ENCODE measurements at places on chromosomes 3 and 15. TPM values are rescaled to one million over a fixed set of nuclear protein-coding genes. Genes with fewer than 3 reads are reported as not detected.

DNA sequence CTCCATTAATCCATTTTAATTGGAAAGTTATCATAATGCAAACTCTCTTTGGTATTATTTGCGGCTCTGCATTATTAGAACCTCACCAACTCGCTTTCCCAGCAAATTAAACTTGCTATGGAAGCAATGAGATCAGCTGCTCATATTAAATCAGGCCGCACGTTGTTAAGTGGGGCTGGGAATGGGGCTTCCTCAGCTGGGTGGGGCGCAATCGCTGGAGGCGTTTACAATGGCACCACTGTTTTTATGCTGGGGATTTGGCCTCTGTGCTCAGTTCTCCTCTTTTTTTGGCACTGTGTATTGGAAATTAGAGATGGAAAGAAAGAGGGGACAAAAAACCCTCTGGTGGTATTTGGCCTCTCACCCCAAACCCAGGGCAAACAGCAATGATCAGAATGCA is 72.2 kb downstream of the RPLP1 start:
- peak overlapping the region; percentile 42 for H3K27ac ChIP-seq
- H3K4me1 ChIP-seq: peaks cover 17% of the 10 kb centered on the region
- no peak overlapping the region for H3K4me3 ChIP-seq
- no peak for DNase-seq
- H3K27me3 ChIP-seq: no peaks in the 10 kb centered on the region

GRCh38 chr3:62237286-62237948 is 135.9 kb downstream of the FEZF2 start:
- no peak overlapping the region for H3K4me3 ChIP-seq
- H3K27ac ChIP-seq: no peak overlapping the region
- H3K4me1 ChIP-seq: no peaks in the 10 kb centered on the region
- DNase-seq: no peak

DNA sequence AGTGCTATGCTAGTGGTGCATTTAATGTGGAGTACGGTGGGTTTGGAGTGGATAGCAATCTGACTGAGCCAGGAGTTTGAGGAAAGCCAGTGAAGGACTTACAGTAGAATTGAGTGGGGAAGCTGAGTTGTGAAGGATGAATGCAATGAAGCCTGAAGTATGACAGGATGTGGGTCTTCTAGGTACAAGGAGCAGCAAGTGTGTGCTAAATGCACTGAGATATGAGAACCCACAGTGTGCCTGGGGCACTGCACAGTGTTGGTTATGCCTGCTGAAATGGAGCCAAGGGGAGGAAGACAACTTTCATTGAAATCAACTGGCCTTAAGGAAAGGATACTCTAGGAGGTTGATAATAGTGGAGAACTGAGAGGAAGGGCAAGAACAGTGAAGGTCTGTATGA is 105.5 kb upstream of the MRPL3 start:
- no peaks in the 10 kb centered on the region for H3K27me3 ChIP-seq
- no peaks in the 10 kb centered on the region for H3K36me3 ChIP-seq
- no peak overlapping the region for H3K27ac ChIP-seq

DNA sequence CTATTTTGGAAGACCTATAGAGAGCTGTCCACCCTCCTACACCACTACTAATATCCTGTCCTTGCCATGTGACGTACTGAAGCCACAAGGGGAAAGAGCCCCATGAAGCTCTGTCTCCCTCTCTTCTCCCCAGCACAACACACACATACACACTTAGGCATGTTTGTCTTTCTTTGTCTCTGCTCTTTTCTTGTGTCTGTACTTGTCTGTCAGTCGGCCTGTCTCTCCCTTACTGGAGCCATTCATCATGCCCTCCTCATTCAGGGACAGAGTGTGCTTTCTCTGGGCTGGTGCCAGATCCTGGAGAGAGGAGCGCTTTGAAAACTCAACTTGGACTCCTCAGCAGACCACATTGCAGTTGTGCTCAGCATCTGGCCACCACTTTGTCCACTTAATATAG is 47.6 kb downstream of the PSMD6 start:
- peaks cover 16% of the 10 kb centered on the region for H3K36me3 ChIP-seq
- H3K4me3 ChIP-seq: no peak overlapping the region
- peaks cover 92% of the 10 kb centered on the region for H3K4me1 ChIP-seq
- no peaks in the 10 kb centered on the region for H3K27me3 ChIP-seq
- DNase-seq: no peak

DNA sequence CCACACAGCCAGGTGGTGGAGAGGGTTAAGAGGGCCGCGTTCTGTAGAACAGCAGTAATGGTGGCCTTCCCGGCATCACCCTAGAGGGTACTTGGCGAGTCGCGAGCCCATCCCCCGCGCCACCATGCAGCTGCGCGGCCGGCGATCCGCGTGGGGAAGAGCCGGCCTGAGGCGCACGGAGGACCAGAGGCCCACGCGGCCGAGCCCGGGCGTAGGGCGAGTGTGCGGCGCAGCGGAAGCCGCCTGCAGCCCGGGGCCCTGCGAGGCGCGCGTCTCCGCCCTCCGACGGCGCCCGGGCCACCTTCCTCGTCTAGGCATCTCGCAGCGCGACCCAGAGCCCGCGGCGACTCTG is 423 bp downstream of the TKT start:
- H3K27ac ChIP-seq: peak overlapping the region; percentile 86
- H3K36me3 ChIP-seq: no peaks in the 10 kb centered on the region
- H3K27me3 ChIP-seq: no peaks in the 10 kb centered on the region
- H3K4me1 ChIP-seq: peaks cover 54% of the 10 kb centered on the region
- H3K4me3 ChIP-seq: peak overlapping the region; percentile 97
- peak; percentile 76 for DNase-seq

GRCh38 chr15:31151301-31152233 is 50.0 kb upstream of the TRPM1 start:
- H3K4me3 ChIP-seq: no peak overlapping the region
- no peak overlapping the region for H3K27ac ChIP-seq
- H3K27me3 ChIP-seq: no peaks in the 10 kb centered on the region
- DNase-seq: no peak
- H3K4me1 ChIP-seq: no peaks in the 10 kb centered on the region

Gene ZIC1
- total RNA-seq: not detected

Gene ALG1L2
- total RNA-seq: not detected

Gene TM4SF18
- total RNA-seq: 1.8 TPM

Gene ACTC1
- 1.8 TPM for total RNA-seq

Gene P2RY1
- total RNA-seq: under 0.01 TPM
